ENCODE measurements at places on chromosomes 12 and 14. TPM values are rescaled to one million over a fixed set of nuclear protein-coding genes. Genes with fewer than 3 reads are reported as not detected.

Gene VCPKMT
- total RNA-seq = 5.1 TPM

Gene GPR68
- 6.6 TPM for total RNA-seq

Gene APOF
- total RNA-seq = not detected

Gene SLC15A4
- 37.5 TPM for total RNA-seq
